Stimulated activated CD4-positive, alpha-beta T cell treated with anti-CD3 and anti-CD28 coated beads, TNF-alpha, amount 100 ng/mL, for 1 hour (primary cell): ENCODE measurements at places on chromosomes 7 and 10.

DNA sequence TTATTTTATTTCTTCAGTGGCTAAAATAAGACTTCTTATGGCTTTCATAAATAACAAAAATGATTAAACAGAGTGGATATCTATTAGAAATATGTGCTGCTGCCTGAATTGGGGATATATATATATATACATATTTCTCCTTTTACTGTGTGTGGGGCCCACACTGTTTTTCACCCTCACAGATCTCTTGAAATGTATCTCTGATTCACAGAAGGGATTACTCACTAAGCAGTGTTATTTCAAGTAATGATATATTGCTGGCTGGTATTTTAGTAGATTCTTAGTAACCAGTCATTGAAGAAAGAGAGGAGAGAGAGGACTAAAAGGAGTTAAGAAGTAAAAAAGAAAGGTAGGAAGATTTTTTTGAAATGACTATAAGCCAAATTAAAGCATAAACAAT is 308.6 kb upstream of the NRP1 start:
- no peak for DNase-seq

- DNase-seq, result no peak
These were observed 191.0 kb downstream of the TNS3 start for GRCh38 chr7:47390914-47391313.

- DNase-seq, result no peak
These were observed 458.8 kb upstream of the GHITM start for GRCh38 chr10:83680470-83680891.

DNA sequence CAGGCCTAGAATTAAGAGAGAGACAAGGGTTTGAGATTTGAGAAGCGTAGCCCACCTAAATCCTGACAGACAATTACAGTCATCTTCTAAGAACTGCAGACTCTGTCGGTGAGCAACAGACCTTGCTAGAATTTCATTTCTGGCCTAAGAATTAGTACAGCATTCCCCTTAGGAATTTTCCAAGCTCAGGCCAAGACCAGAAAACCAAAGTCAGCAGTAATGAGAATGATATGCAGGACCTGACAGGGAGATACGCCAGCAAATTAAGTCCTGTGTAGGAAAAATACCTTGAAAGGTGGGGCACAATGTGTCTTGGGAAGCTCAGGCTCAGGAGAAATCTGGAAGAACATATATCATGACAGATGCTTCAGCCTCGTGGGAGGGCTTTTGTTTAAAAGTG is 52.7 kb upstream of the HERPUD2 start:
- no peak for DNase-seq

- no peak for DNase-seq
These were observed 51.6 kb downstream of the PDGFA start for GRCh38 chr7:467856-468545.

- no peak for DNase-seq
These were observed 305.0 kb downstream of the TYW1 start for GRCh38 chr7:67301667-67302066.

- no peak for DNase-seq
These were observed 355.8 kb downstream of the CCSER2 start for GRCh38 chr10:84683980-84684740.

DNA sequence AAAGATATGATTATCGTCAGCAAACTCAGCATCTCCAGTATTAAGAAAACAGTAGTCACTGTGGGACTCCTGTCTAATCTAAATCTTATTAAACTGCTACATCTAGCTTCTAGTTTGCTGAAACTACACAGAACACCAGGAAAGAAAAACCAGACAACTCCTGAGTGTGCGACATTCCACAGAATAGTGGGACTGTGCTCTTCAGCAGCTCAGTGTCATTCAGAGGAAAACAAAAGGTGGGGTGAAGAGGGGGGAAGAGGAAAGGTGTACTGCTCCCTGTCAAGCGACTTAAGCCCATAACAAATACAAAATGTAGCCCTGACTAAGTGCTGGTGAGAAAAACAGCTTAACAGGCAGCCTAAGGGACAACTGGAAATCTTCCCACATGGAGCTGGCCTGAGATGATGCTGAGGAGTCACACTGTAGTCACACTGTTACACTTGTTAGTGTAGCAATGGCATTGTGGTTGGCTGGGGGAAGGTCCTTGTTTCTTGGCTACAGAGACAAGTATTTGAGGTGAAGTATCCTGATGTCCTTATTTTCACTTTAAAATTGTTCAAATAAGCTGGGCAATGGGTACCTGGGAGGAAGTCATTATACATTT is 135.5 kb downstream of the USP6NL start:
- no peak for DNase-seq

- no peak for DNase-seq
These were observed 53.7 kb downstream of the ZRANB1 start for GRCh38 chr10:124995605-124996004.

GRCh38 chr7:5678295-5679047 is 103.0 kb downstream of the RNF216 start:
- no peak for DNase-seq

GRCh38 chr7:114959931-114960330 is 38.0 kb downstream of the MDFIC start:
- no peak for DNase-seq

- DNase-seq, result no peak
These were observed 1.6 kb upstream of the EPC1 start for GRCh38 chr10:32348297-32349198.

DNA sequence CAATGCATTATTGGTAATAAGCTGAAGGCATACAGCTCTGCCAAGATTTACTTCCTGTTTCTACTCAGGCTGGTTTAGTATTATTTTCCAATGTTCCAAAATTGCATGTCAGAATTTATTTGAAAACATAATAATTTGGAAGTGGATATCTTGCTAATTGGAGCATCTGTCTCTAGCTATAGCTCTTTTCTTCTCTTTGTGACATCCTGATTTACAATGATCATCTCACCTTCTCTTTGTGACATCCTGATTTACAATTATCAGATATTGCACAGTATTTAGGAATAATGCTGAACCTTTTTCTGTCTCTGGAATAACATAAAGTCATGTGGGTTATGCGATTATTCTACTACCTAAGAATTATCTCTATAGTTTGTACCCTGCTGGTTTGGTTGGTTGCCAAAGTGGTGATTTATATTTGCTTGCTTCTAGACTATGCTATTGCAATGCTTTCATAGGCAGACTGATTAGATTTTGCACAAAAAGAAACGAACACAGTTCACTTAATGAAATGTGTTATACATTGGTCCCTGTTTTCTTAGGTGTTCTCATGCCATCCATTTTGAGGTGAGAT is 44.3 kb upstream of the CABCOCO1 start:
- no peak for DNase-seq

DNA sequence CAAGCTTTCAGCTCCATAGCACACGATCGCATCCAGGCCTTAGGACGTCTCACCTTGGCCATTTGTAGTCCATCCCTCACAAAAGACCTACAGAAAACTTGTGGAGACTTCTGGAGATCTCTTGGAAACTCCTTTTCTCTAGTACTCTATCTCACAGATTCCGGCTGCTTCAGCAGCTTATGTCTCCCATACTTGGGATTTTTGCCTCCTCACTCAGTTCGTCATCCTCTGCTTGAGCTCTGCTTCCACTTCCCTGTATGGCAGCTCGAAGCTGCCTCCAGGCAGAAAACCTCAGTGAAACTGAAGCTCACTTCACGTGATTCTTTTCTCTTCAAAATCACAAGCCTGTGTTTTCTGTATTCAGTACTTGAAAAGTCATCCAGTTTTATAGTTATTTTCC is 178.7 kb upstream of the GDF10 start:
- DNase-seq, result no peak

DNA sequence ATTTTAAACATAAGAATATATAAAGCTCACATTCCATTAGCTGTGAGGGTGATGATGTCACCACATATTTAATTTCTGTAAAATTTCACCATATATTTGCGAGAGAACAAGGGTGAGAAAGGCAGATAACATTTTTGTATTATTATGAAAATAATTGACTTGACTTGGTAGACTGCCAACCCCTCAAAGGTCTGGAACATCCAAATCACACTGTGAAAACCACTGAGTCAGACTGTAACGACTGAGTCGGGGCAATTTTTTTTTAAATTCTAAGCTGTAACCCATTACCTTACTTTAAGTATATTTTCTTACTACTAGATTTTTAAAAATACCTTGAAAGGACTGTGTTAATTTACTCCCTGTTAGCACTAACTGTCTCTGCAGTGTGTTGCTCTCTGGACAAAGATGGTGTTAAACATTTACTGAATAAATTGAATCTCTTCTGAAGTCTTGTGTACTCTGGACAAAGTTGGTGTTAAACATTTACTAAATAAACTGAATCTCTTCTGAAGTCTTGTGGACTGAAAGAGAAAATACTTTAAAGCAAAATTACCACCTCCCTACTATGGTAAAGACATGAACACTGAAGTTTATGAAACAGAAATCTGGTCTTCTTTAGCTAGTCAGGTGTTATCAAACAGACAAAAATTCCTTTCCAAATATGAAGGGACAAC is 14.1 kb downstream of the PDZD8 start:
- DNase-seq, result no peak

DNA sequence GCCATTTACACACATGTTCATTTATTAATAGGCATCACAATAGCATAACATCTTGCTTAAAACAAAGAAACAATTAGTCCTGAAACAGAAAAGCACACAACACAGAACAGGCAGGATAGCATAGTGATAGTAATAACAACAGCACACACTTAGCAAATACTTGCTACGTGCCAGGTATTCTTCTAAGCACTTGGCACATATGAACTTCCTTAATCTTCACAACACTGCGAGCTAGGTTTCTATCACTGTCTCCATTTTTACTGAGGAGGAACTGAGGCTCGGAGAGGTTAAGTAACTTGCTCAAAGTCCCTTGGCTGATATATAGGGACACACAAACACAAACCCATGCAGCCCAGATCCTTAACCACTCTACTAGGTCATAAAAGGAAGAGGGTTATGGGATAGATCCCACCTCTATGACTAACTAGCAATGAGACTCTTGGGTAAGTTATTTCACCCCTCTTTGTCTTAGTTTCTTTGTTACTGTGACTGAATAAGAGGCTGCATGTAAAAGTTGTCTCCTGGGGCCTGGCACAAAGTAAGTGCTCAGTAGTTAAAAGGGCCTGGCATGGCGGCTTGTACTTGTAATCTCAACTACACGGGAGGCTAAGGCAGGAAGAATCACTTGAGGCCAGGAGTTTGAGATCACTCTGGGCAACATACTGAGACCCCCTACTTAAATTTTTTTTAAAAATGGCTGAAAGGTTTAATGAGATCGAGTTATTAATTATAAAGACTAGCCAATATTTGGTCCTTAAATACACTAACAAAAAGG is 181.0 kb upstream of the RHOBTB1 start:
- DNase-seq, result no peak

DNA sequence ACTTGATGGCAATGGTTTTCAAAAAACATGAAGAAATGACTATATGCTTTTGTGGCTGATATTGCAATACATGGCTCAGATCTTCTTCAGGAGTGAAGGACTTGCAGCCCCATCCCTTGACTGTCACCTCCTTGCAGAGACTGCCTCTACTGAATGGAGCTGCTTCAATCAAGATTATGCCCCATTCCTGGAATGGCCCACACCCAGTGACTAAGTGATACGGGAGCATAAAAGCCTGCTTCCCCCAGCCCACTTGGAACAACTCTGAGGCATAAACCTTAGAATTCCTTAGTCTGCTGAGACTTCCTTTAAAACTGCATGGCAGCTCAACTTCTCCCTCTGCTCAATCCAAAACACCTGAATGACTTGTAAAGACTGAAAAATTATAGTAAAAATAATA is 957.1 kb downstream of the SORCS3 start:
- no peak for DNase-seq

DNA sequence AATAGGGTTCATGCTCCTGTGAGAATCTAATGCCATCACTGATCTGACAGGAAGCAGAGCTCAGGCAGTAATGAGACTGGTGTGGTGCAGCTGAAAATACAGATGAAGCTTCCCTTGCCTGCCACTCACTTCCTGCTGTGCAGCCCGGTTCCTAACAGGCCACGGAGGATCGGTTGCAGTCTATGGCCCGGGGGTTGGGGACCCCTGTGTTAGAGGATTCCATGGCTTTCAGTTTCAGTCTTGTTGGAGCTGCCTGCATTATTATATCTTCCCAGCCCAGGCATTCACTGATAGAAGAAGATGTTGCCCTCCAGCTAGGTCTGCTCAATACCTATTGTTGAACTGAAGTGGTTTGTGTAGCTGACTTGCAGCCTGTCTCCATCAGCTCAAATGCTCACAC is 1298.8 kb downstream of the TYW1 start:
- no peak for DNase-seq

- DNase-seq, result no peak
These were observed 769.0 kb upstream of the COBL start for GRCh38 chr7:52085610-52086009.

GRCh38 chr7:92141161-92141560 is 6.9 kb upstream of the CYP51A1 start:
- no peak for DNase-seq

- DNase-seq, result no peak
These were observed 88.8 kb upstream of the TMEM26 start for GRCh38 chr10:61541960-61542359.

DNA sequence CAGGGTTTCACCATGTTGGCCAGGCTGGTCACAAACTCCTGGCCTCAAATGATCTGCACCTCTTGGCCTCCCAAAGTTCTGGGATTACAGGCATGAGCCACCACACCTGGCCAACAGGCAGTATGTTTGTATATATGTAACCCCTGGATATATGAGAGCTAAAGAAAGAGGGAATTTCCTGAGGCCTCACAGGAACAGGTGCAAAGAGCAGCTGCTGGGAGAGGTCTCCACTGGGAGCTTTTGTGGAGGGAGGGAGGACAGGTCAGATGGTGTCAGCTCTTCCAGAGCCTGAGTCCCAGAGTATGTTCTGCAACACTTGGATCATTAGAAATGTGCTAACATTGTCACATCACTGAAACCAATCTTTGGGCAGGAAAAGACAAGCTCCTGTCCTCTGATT is 110.1 kb upstream of the KIF5B start:
- DNase-seq, result no peak

DNA sequence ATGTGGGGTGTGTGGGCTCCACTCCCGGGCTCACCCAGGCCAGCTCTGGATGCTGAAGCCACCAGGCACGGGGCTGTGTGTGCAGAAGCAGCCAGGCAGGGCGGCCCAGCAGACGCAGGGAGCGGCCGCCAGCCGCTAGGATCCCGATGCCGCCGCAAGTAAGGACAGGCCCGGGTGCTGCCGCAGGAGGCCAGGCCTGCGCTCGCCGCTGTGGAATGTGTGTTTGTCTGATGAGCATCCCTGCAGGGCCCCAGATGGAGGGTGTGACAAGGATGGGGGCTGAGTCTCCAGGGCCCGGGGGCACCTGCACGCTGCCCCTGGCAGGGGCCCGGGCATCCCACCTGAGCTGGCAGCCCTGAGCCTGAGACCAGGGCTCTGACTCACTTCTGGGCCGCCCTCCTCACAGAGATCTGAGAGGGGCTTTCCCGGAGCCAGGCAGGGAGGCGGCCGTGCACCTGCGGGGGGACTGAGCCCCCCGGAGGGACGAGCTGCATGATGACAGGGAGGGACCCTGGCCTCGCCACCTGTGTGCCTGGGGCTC is 101.5 kb downstream of the FOXL3 start:
- no peak for DNase-seq

DNA sequence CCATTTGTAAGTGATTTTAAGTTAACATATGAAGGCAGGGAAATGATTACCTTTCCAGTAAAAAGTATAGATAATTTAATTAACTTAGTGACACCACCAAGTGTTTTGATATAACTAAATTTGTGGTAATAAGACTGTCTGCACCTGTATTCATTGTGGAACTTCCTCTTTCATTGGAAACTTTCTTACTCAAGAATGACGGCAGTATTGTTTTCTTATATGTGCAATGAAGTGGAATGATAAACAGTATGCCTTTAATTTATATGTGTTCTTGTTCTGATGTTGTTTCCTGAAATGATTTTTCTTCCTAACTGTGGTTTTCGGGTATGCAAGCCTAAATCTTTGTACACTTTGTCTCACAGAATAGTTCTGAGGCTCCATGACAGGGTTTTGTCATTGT is 46.4 kb downstream of the CASD1 start:
- no peak for DNase-seq
